Neural cell (in vitro differentiated cells): ENCODE measurements at places on chromosomes 12 and 14. TPM values are rescaled to one million over a fixed set of nuclear protein-coding genes. Genes with fewer than 3 reads are reported as not detected.

The VPS33A gene
- polyA plus RNA-seq, result 39.0 and 40.9 TPM in 2 replicates

The ZDHHC22 gene
- 4.3 and 5.1 TPM in 2 replicates for polyA plus RNA-seq

The KRR1 gene
- polyA plus RNA-seq, result 60.9 and 74.5 TPM in 2 replicates

The ACOT6 gene
- not detected in 2 replicates for polyA plus RNA-seq

The GLI1 gene
- polyA plus RNA-seq, result 4.2 TPM in 1 of 2 replicates, not detected in the other

The SYT1 gene
- polyA plus RNA-seq, result 103 and 106 TPM in 2 replicates
